ENCODE measurements at places on chromosomes 2 and 18.

DNA sequence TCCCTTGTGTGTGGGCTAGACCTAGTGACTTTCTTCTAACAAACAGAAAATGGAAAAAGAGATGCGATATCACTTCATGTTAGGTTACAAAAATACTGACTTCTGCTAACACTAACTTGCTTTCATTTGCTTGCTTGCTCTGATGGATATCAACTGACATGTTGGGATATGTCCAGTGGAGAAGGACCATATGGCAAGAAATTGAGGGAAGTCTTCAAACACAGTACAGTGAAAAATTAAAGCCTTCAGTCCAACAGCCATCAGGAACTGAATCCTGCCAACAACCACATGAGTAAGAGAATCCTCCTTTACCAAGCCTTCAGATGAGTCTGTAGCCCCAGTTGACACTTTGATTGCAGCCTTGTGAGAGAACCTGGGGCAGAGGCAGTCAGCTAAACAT is 143.9 kb downstream of the MAIP1 start:
- no peak for DNase-seq

- DNase-seq = no peak
Observed at GRCh38 chr2:102925003-102925402, 163.2 kb downstream of the TMEM182 start.

- DNase-seq = no peak
Observed at GRCh38 chr18:3760741-3761140, 310.8 kb downstream of the TGIF1 start.

DNA sequence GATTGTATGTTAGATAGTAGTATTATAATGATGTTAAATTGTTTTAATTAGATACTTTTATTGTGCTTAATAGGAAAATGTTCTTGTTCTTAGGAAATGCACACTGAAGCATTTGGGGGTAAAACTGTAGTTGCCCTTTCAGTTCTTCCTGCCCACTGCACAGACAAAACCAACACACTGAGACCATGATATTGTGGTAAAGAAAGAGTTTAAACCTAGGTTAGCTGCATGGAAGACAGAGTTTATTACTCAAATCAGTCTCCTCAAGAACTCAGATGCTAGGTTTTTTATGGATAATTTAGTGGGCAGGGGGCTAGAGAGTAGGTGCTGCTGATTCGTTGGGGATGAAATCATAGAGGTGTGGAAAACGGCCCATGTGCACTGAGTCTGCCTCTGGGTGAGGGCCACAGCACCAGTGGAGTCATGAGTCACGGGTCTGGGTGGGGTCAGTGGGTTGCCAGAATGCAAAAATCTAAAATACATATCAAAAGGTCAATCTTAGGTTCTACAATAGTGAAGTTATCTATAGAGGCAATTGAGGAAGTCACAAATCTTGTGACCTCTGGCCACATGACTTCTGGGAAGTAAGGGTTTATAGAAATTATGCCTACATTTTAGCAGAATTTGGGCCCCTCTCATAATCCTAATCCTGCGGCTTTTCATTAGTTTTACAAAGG is 283.4 kb upstream of the FBXO11 start:
- DNase-seq = no peak

DNA sequence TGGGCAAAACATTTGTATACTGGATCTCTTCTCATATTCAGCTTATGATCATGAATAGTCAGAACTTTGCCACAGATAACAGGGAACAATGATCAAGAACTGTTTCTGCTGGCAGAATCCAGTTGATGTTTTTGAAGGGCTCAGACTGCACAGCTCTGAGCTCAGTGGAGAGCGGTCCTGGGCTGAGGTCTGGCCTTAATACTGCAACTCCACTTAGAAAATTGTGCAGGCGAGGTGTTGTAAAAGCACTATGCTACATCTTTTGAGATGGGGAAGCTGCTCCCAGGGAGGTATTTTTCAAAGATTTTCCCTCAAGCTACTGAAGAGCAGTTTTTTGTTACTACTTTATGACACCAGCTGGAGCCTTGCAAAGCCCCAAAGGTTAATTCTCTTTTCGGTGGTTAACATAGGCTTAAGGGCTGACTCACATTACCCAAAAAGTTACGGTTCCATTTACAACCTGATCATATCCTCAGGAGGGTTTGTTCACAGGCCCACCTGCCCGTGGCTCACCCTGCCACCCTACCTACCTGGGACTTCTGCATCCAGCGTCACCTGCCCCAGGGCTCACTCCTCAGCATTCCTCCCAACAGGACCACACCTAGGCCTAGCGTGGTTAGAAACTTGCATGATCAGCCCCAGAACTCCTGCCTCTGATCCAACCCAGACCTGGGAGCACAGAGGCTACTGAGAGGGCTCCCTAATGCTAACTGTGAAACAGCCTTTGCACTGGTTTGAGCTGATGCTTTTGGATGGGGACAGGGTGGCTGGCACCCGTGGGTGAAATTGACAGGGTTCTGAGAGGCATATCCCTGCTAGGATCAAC is 114.4 kb downstream of the NCK2 start:
- no peak for DNase-seq

- no peak for DNase-seq
Observed at GRCh38 chr2:26432363-26432762, 30.6 kb downstream of the DRC1 start.

DNA sequence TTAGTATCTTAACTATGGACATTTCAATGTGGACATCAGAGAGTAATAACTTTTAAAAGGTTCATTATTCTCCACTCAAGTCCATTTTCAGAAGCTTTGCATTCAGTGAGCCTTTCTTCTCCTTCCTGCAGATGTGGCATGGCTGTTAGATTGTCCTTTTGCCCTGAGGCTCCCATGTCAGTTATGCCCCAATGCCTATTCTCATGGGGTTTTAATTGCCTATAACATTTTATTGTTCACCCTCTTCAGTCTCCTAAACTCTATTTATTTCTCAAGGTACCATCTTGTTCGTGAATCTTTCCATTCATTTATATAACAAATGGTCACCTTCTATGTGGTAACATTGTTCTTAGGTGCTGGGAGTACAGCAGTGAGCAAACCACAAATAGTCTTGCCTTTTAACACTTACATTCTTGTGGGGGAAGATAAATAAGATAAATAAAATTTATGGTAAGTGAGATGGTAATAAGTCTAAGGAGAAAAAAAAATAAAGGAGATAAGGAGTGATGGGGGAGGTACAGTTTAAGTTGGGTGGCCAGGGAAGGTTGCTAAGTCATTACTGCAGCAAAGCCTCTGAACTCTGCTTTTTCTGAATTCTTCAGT is 277.9 kb upstream of the SIX3 start:
- no peak for DNase-seq

- DNase-seq = no peak
Observed at GRCh38 chr2:143575340-143575739, 446.1 kb downstream of the ARHGAP15 start.

DNA sequence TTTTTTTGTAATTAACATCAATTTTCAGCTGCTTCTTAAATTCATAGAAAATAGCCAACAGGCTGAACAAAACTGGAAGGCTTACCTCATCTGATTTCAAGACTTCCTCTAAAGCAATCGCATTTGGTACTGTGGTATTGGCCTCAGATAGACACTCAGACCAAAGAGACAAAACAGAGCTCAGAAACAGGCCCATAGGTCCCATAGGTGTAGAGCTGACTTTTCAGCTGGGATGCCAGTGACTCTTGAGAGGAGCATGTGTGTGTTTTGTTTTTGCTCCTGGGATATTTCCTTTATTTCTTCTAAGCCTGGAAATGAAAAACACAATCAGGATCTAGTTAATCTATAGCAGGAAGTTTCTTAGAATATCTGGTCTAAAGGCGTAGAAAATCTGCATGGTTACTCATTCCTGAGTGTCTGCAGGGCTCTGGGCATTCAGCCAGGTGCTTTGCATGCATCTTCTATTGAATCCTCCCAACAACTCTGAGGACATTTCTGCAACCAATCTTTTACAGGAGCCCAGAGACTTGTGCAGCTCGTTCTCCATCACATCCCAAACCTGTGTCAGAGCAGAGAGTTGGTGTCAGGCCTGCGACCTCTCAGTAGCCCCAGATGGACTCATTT is 190.8 kb downstream of the RTP5 start:
- DNase-seq = no peak

All from GOT3 (cell line).